ENCODE measurements at places on chromosomes 11 and 22.

- no peak for DNase-seq
These were observed 50.9 kb downstream of the PPP2R1B start for GRCh38 chr11:111715142-111715816.

DNA sequence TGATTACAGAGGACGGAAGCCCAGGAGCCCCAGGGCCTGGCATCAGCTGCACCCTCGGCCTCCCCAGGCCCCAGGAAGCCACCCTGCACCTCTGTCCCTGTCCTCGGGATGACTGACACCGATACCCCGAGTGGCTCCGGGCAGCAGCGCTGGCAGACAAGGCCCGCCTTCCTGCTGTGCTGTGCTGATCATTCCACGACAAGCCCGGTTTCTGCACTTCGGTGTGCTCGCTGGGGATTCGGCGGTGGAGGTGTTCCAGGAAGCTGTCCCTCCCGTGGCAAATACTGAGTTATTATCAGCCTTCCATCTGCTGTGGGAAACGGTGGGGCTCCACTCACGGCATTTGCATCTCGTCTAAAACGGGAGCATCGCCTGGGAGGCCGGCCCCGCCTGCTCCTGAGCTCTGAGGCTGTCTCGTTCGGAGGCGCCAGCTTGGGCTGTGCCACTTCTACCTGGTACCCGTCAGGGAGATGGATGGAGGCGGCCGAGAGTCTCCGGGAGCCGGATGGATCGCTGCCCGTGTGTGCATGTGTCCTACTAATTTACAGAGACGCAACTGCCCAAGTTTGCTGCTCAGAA, 506.1 kb downstream of the BRD1 start:
- DNase-seq = no peak

- DNase-seq = no peak
These were observed 106.2 kb downstream of the ETS1 start for GRCh38 chr11:128481135-128481534.

GRCh38 chr22:49877642-49878041, 24.0 kb downstream of the ZBED4 start:
- no peak for DNase-seq

GRCh38 chr11:70432065-70432464, 33.7 kb downstream of the CTTN start:
- no peak for DNase-seq

GRCh38 chr11:103731670-103732069, 304.8 kb upstream of the DDI1 start:
- DNase-seq = no peak

DNA sequence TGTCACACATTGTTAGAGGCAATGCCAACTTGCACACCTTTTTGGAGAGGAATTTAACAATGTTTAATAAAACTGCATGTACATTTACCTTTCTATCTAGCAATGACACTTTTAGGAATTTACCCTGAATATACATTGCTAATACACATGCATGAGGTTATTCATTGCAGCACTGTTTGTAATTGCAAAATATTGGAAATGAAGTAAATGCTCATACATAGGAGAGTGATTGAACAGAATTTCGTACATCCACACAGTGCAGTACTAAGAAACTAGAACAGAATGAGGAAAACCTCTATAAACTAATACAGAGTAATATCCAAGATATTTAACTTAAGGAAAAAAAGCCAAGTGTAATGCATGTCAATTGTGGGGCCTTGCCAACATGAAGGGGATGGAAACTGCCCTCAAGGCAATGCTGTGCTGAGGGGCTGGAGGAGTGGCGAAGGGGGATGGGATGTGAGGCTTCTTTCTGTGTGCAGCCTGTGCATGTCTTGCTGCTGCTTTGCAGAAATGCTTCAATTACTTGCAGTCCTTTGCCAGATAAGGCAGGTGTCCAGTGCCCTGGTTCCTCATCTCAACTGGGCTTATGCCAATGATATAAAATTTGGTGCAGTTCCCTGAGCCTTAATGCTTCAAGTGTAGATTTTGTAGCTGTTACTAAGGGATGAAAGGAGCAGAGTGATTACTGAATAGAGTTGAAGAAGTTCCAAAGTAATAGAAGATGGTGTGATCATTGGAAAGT, 96.1 kb downstream of the GRIA4 start:
- no peak for DNase-seq

GRCh38 chr22:22896601-22897000, 9.0 kb downstream of the IGLL5 start:
- DNase-seq = no peak

- no peak for DNase-seq
These were observed 385.9 kb downstream of the INSC start for GRCh38 chr11:15500643-15501042.

DNA sequence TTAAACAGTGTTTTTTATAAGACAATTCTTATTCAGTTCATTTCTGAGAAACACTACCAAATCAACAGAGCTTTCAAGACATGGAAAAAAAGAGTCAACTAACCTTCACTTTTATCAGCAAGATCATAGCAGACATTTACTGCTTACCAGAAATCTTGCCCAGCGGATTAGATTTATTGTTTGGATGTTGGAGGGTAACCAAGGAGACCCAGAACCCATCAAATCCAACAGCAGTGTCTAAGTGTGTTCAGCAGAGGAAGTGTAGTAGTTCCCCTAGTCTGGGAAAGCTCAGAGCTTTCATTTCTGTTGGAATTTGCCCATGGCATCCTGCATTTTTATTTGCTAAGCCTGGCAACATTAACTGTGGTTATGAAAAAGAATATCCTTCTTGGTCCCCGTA, 2.4 kb upstream of the PGM2L1 start:
- DNase-seq = no peak

DNA sequence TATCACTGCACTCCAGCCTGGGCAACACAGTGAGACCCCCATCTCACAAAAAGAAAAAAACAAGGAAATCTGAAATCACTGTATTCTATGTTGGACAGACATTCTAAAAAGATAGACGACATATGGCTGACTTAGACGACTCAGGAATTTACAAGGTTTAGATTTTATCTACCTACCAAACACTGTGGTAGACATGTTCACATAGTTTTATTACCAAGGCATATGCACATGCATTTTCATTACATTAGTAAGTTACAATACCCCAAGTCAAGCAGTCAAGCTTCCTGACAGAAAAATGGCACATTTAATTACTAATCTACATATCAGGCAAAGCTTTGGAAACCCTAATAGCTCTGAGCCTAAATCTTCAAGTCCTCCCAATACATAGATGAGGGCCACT, 262.2 kb downstream of the TTC28 start:
- no peak for DNase-seq

GRCh38 chr11:104957280-104957679, 11.1 kb downstream of the CASP4 start:
- no peak for DNase-seq

- no peak for DNase-seq
These were observed 9.4 kb upstream of the NAV2 start for GRCh38 chr11:19703211-19703610.

GRCh38 chr22:31947296-31947695, 3.0 kb downstream of the YWHAH start:
- DNase-seq = no peak

- DNase-seq = no peak
These were observed 88.5 kb upstream of the ALX4 start for GRCh38 chr11:44398266-44399030.

DNA sequence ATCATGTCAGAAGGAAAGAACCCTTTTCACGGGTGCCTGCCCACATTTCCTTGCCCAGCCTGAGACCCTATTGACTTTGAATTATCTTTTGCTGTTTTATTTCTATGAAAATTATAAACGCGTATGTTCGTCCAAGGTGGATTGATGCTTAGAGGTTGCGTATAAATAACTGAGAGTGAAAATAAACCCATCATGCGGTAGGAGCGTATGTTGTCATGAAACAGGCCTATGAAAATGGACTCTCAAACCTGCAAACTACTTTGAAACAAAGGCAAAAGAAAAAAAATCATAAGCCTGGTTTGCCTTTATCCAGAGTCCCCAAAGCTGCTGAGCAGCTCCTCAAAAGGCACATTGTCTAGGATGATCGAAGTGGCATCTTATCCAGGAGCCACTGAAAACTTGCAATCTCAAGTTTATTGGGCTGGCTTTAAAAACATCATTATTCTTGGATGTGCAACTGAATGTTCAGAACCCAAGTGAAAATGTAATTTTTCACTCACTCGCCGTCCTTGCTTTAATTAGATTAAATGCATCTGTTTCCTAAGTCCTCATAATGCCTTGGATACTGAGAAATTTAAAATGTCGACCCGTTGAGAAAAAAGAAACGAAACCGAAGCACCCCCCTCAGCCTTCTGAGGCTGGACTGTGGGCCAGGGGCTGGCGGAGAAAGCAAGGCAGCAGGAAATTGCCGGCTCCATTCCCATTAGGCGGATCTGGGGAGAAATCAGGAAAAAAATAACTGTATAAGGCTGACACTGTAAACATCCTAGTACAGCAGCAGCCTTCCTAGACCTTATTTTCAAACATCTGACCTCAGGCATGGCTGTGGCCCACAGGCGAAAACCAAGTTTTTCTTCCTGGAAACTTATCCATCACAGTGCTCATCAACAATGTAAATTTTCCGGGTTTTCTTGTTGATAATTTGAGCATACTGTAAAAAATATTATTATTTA, 82.9 kb upstream of the PPARA start:
- DNase-seq = peak; percentile 16

DNA sequence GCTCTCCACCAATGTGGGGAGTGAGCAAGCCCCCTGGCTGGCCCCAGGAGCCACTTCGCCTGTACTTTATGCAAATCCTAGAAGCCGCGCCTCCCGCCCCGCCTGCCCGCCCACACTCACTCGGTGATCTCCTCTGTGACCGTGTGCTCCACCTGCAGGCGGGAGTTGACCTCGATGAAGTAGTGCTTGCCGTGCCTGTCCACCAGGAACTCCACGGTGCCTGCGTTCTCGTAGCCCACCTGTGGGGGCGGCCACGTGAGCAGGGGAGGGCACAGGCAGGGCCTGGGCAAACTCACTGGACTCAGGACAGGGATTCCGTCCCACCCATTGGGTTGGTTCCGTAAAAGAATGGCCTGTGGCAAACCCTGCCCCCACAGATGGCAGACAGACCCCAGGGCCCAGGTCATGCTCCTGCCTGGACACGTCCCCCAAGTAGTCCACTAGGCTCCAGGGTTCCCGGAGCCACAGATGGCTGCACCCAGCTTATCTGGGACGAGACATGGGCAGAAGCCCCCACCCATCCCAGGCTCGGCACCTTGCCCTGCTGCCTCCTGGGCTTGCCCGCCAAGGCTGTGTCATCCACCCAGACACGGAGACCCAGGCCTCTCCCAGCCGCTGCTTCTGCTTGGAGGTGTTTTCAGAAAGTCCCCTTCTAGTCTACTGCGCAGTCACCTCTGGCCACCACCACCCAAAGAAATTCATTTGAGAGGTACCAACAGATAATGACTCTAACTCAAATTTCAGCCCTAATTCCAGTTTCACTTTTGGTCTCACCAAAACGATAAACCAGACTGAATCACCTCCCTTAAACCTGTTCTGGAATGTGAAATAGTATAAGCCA, 12.1 kb downstream of the LRFN4 start:
- DNase-seq = no peak

- DNase-seq = peak; percentile 20
These were observed 37.8 kb upstream of the GRAMD4 start for GRCh38 chr22:46582281-46582933.

- DNase-seq = no peak
These were observed 94.0 kb upstream of the APOA1 start for GRCh38 chr11:116931206-116931953.

GRCh38 chr11:12705874-12706273, 31.7 kb downstream of the TEAD1 start:
- DNase-seq = no peak

DNA sequence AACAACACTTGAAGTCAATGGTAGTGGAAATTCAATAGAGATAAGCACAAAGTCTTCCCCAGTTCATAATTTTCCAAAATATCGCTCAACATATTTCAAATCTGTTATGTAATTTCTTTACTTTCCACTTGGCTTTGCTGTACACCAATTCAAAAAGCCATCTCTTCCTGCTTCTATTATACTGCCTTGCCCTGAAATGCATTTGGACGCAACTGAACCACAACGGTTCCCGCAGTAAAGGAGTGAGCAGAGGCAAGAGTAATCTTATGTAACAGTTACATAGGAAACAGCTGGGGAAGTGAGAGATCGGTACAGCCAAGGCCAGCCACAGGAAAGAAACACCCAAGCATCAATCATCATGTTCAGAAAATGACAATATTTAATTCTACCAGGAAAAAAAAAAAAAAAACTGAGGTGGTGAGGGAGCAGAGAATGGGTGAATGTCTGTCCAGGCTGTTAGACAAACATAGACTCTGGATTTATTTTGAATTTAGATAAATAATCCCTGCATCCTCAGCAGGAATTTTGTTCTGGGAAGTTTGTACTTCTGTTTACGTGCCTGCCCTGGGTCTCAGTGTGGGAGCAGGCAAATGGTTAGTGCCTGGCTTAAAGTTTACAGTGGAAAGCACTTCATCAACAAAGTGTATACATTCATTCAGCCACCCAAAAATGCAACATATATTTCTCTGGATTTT, 392.2 kb downstream of the ETS1 start:
- peak; percentile 53 for DNase-seq

DNA sequence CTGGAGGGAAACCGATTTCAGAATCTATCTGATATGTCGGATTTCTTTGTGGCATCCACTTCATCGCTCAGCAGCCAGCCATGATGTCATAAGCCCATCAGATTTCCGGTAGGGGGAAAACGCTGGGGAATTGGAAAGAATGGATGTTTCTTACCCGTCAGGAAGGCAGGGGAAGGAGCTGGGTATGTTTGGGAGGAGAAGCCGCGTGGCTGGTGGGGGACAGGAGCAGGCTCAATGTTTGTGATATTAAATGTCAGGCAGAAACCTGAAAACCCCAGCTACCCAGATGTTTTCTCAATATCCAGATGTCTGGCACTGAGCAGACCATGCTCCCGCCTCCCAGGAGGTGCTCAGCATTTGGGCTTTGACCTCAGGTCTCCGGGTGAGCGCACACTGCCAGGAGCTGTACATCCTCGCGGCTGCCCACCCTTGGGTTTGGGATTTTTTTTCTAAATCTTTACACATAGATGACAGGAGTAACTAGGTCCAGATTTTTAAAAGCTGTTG, 67.5 kb downstream of the NFAM1 start:
- DNase-seq = peak; percentile 75

- no peak for DNase-seq
These were observed 309.2 kb downstream of the BRD1 start for GRCh38 chr22:49518436-49518970.

- peak; percentile 74 for DNase-seq
These were observed 11.0 kb upstream of the PLAAT2 start for GRCh38 chr11:63573881-63574855.

- DNase-seq = no peak
These were observed 29.8 kb downstream of the POU2AF1 start for GRCh38 chr11:111349191-111349695.

DNA sequence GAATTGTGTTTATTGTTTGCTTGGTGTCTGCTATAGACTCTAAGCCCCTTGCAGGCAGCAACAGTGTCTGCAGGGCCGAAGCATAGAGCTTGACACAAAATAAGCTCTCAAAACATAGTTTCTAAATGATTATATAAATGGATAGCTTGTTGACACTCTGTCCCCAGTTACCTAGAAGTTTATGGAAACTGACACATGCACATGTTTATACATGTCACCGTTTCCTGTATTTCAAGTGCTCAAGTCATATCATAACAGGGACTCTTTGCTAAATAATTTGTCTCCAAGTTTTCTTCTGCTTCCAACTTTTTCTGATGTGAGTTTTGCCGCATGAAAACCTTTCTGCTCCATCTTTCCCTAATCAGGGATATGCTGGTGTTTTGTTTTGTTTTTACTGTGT, 3.7 kb upstream of the OR6X1 start:
- no peak for DNase-seq

Data from right hindlimb (tissue), 1 donor.